ENCODE measurements at places on chromosomes 7 and 10.

DNA sequence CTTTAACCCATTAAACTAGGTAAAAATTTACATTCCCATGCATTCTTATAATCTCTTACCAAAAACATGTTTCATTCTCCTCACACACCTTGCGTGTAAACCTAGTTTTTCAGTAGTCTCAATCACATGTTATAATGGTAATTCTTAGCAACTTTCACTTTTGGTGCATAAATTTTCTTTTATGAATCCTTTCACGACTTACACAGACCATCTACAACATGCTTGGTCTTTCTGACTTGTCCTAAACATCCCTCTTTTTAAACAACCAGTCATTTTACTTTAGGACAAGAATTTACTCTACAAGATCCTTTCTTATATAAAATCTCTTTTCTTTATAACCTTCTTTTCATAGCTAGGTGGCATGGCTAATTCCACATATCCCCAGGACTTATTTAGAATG is 25.8 kb downstream of the FBXL13 start:
- no peak for DNase-seq

DNA sequence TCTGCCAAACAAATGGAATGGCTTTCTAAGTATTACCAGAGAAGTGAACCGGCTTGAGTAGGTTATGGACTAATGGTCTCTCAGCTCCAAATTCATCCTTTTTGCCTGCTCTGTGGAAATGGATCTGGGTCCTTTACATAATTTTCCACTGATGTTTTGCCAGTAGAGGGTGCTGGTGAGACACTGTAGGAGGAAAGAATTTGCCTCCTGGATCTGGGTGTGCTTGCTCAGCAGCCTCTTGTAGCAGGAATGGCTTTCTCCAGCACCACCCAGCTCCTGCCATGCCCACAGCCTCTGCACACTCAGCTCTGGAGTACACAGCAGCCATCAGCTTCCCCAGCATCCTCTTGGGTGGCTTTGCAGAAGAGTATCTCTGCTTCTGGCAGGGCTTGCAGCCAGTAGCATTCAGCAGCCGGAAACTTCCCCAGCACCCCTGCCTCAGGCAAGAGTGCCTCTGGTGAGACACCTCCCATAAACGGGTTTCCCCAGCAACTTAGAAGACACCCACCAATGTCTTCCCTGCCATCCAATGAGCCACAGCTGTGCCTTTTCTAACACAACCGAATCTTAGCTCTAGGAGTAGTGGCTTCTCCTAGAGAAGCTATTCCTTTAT is 235.0 kb upstream of the PLPP4 start:
- DNase-seq = no peak

GRCh38 chr10:90959826-90960225 is 38.9 kb upstream of the ANKRD1 start:
- no peak for DNase-seq

GRCh38 chr10:102316421-102316820 is 71.1 kb downstream of the GBF1 start:
- DNase-seq = no peak

DNA sequence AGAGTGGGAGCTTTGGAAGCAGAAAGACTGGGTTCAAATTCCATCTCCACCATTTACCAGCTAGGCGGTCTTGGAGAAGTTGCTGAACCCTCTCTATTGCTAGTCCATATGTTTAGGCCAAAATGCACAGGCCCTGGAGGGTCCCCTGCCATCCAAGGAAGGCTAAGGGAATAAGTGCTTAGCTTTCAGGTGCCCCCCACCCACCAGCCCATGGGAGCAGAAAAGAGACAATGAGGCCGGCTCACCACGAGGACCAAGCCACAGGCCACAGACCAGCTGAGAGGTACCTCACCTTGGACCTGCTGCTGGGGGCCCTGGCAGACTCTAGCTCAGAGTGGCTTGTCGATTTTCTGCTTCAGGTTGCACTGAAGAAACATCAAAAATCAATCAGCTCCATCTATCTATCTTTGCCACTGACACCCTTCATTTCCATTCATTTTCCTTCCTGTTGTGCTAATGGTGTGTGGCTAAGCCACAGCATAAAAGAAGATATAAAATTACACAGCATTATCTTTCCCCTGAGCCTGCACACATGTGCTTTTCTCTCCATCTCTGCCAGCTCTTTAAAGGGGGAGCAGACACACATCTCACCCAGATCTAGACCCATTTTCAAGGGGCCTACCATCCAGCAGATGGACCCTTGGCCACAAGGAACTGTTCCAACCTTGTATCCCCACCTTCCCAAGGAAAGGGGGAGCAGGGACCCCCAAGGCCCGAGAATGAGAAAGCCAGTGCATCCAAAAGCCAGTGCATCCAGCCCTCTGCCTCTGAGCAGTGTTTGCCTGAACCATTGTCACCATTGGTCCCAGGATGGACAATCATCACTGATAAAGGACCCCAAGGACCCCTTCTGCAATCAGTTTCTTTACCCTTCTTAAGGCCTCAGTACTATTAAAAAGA is 65.4 kb downstream of the GRID1 start:
- no peak for DNase-seq

- no peak for DNase-seq
Observed at GRCh38 chr7:21675255-21675654, 132.4 kb downstream of the DNAH11 start.

GRCh38 chr7:24911213-24911603 is 68.8 kb downstream of the OSBPL3 start:
- DNase-seq = no peak

- no peak for DNase-seq
Observed at GRCh38 chr7:3399858-3400257, 98.8 kb downstream of the SDK1 start.

- DNase-seq = no peak
Observed at GRCh38 chr10:5833814-5834213, 20.6 kb upstream of the GDI2 start.

GRCh38 chr10:125284875-125285597 is 124.7 kb upstream of the CTBP2 start:
- DNase-seq = no peak

DNA sequence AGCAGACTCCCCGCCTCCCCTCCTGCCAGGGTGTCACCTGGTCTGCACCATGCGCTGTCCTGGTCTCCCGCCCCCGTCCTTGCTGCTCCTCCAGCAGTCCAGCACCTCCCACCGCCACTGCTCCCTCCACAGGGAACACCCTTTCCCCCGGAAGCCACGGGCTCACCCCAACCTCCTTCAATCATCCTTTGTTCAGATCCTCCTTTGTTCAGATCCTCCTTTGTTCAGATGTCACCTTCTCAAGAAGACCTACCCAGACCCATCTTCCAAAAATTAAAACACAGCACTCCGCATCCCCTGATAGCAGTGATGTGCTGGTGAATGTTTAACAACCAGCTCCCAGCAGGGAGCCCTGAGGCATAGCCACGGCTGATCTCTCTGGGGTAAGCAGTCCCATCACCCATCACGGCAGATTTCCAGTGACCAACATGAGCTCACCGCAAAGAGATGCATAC is 237.7 kb downstream of the USP6NL start:
- no peak for DNase-seq

Data from thoracic aorta (tissue), 2 donors.